ENCODE measurements at places on chromosomes 6 and 20.

DNA sequence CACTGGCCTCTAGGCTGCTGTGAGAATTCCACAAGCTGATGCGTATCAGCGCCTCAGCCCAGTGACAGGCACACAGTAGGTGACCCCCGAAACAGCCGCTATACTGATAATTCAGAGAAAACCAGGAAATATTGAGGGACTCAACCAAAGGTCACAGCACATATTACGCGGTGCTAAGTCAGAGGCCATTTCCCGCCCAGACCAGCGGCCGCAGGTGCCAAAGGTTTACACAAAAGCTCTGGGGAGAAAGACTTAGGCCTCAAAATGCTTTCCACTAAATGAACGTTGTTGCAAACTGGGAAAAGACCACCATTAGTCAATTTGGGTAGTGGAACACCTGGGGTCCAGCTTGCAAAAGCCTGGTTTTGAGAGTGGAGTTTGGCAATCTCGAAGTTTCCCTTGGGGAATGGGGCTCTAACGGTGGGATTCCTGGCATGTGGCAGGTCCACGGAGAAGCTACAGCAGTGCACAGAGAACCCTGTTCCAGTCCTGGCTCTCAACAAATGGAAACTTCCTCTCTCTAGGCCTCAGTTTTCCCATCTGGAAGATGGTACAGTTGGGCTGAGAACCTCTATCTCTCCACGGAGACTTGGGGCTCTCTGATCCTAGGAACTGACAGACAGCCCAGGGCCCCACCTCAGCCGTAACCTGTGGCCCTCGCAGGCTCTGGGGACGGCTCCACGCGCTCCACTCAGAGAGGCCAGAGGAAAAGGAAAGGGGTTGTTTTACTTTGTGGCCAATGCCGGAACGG, 4.7 kb downstream of the NOL4L start:
- no peak for DNase-seq

DNA sequence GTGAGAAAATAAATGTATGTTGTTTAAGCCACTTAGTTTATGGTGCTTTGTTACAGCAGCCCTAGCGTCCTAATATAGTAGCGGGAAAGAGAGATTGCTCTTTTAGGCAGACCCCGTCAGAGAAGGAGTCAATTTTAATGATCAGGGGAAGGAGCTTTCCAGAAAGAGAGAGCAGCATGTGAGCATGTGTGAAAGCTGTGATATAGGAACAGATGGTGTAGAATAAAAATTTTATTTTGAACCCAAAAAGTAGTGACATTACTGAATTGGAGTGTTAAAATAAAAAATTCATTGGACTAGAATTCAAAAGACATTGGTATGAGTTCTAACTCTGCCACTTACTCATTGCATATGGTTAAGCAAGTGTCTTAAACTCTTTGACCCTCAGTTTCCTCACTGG, 119.8 kb downstream of the PDE7B start:
- no peak for DNase-seq

- DNase-seq: peak; percentile 56
Measured at GRCh38 chr20:1423625-1424106, 30.8 kb upstream of the FKBP1A start.

- DNase-seq: no peak
Measured at GRCh38 chr6:113805173-113805790, 51.9 kb upstream of the MARCKS start.

DNA sequence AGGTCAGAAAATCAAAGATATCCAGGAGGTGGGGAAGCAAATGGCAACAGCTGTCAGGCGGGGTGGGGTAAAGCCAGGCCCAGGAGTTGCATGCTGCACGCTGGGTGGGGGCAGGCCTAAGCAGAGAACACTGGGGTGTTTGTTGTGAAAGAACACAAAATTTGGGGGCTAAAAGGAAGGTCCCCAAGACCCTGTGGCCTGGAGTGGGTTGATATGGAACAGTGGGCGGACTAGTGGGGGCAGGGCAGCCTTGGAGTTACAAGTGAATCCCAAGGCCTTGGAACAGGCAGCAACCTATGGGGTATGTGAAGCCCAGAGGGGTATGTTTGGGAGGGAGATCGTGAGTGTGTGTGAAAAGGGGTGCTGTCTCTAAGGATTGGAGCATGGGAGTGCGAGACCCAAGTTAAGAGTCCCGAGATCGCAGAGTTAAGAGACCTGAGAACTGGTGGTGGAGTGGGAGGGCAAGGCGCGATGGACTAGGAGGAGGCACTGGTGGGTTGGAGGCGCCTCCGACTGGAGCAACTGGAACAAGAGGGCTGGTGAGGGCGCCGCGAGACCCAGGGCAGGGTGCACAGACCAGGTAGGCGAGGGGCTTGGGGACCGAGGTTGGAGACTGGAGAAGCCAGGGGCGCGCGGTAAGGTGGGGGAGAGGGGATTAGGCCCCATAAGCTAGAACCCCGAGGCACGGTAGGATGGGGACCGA, 658 bp downstream of the CUL7 start:
- peak; percentile 22 for DNase-seq

GRCh38 chr20:59958123-59958522, at the start of gene CDH26:
CDH26 (plus strand) TSS chr20:59958423; CDS start chr20:59958727, 304 bp downstream.
- DNase-seq: no peak

- DNase-seq: no peak
Measured at GRCh38 chr20:64136004-64136710, 28.1 kb upstream of the MYT1 start.

- no peak for DNase-seq
Measured at GRCh38 chr6:169168302-169168630, 85.4 kb downstream of the THBS2 start.

DNA sequence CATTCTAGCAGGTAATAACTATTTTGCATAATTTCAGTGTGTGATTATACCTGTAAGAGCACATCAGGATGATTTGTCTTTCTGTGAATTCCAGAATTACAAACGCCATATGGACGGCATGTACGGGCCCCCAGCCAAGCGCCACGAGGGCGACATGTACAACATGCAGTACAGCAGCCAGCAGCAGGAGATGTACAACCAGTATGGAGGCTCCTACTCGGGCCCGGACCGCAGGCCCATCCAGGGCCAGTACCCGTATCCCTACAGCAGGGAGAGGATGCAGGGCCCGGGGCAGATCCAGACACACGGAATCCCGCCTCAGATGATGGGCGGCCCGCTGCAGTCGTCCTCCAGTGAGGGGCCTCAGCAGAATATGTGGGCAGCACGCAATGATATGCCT, 122.7 kb downstream of the TMEM242 start:
- DNase-seq: no peak

GRCh38 chr6:88641178-88641903, 322.1 kb downstream of the RNGTT start:
- DNase-seq: peak; percentile 31

- peak; percentile 90 for DNase-seq
Measured at GRCh38 chr6:27168586-27169443, 78.7 kb upstream of the PRSS16 start.

DNA sequence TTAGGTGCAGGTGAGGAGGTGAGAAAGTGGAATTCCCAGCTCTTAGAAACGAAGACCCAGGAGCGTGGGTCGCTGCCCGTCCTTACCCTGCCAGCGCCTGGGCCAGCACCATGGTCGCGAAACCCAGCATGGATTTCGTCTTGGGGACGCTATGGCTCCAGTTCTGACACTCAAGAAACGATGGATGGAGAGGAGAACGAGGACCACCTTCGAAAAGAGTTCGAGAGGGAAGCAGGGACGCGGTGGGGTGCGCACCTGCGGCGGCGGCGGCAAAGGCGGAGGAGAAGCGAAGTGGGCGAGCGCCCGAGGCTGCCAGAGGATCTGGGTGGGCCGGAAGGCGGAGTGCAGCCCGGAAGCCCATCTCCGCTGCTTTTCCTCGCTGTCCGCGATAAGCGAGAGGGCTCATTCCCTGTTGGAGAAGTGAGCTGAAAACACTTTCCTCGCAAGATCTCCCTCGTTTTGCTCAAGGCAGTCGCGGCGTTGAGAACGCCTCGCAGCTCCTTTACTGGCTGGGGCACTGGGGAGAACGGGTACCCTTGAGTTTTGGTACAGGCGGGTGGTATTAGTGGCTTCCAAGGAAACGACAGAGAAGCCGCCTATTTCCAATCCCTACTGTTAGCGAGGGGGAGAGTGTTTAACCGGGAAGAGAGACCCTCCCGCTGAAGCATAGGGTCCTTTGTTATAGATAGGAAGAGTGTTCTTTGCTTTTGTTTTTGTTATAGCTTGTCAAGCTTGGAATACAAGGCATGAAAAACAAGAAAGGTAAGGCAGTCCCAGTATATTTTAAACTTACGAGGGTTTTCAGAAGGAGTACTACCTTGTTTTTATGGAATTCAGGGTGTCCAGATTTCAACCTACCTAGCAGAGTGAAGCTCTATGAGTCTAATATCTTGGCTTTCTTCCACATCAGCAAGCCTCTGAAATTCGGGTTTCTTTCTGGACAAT, 109.5 kb downstream of the TRIM27 start:
- DNase-seq: no peak

DNA sequence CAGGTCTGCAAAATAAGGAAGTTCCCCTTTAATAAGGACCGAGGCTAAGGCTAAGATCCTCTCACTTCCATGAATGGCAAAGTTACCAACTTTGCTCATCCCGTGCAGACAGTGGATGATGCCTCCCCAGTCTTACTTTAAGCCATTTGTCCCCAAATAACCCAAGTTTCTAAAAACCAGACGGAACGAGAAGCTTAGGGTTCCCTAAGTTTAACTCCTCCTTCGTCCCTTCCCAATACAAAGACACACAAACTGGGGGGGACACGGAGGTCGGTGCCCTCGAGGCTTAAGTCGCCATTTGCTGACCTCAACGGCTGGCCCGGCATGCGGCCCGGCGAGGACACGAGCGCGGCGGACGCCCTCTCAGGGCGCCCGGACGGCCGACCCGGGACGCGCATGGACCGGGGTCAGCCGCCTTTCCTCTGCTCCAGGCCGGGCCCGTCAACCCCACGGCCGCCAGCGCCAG, 527 bp downstream of the FBXO30 start:
- peak; percentile 46 for DNase-seq

DNA sequence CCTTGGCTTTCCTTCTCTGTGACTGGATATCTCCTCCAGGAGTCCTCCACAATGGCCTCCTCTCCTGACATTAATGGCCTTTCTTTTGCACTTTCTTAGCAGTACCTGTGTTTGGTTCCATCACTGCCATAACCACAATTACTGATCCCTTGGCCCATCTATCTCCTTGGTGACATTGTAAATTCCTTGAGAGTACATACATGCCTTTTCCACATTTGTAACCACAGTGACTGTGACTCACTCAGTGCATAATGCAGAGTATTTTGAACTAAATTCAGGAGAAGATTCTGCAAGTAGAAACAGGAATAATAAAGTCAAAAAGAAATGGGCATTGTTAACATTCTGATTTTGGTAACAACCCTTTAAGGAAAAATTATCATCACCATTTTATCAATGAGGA, 197.2 kb upstream of the SOX4 start:
- DNase-seq: peak; percentile 85

DNA sequence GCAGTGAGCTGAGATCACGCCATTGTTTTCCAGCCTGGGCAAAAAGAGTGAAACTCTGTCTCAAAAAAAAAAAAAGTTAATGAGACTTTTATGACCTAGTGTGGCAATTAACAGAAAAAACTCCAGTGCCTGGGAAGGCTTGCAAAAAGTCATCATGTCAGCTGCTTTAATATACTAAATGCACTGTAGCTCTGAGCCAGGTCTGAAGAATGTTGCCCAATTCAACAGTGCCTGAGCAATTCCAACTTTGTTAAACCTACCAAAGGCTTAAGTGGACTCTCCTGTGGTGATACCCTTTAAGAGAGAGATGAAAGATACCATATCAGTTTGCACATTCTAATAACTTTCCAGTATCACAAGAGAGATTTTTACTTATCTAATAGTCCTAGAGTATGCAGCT, 6.5 kb upstream of the ROS1 start:
- no peak for DNase-seq

GRCh38 chr20:11682285-11682684, 235.4 kb upstream of the BTBD3 start:
- DNase-seq: no peak

GRCh38 chr6:160116411-160116810, 5.2 kb upstream of the SLC22A1 start:
- DNase-seq: no peak

- DNase-seq: no peak
Measured at GRCh38 chr6:157080986-157081391, 242.3 kb downstream of the TMEM242 start.

DNA sequence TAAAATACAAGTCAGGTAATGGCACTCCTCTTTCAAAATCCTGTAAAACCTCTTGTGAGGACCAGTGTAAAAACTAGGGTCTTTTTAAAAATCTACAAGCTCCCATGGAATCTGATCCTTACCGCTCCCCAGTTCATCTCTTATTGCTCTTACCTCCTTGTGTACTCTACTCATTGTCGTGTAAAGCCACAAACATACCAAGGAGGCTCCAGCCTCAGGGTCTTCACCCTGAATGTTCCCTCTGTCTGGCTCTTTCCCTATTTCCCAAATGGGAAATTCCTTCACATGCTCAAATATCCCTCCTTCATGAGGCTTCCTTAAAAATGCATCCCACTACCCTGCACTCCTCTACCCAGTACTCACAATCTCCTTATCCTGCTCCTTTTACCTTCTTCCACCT, 67.1 kb downstream of the TASP1 start:
- DNase-seq: no peak

DNA sequence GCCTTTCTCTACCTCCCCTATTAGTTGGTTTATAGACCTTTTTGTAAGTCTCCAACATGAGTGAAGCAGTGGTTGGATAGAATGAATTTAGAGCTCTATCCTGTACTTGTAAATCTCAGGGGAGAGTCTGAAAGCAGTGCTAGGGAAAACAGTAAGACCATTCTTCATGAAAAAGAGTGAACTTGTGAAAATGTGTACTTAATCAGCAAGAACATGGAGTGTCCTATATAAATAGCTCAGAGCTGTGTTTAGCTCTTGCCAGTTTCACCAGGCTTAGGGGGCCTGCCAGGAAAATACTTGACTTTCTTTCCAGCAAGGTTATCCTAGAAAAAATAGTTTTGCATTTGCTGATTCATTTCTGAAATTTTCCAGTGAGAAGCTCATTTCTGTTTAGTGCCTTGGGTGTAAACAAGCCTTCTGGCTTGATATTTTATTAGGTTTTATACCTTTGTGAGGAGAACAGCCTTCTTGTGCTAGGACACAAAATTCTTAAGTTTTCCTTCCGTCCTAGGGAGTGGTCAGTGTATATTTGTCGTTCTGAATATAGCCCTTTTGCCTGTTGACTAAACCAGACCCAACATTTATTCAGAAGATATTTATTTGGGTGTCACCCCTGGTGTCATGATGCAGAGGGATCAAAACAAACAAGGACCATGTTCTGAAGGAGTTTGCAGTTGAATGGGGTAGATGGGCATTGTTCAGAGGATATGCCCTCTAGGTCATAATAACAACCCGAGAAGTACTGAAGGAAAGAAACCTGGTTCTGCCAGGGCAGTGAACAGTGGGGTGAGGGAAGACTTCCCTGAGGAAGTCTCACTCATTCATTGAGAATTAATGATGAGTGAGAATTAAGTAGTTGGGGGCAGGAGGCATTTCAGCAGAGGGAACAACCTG, 7.6 kb downstream of the ARFGEF2 start:
- peak; percentile 54 for DNase-seq

- no peak for DNase-seq
Measured at GRCh38 chr6:112398686-112399085, 51.6 kb downstream of the RFPL4B start.

GRCh38 chr6:144681334-144681733, 396.2 kb downstream of the UTRN start:
- DNase-seq: peak; percentile 6

- peak; percentile 75 for DNase-seq
Measured at GRCh38 chr6:90216072-90216977, 80.3 kb downstream of the BACH2 start.

GRCh38 chr6:17280552-17281090, 540 bp upstream of the RBM24 start:
- peak; percentile 42 for DNase-seq

All from fibroblast of skin of right biceps (primary cell).